Inflammatory macrophage (primary cell): ENCODE measurements at places on chromosomes 7 and 10.

GRCh38 chr10:4683137-4683536, 142.9 kb upstream of the AKR1E2 start:
- DNase-seq, result no peak

DNA sequence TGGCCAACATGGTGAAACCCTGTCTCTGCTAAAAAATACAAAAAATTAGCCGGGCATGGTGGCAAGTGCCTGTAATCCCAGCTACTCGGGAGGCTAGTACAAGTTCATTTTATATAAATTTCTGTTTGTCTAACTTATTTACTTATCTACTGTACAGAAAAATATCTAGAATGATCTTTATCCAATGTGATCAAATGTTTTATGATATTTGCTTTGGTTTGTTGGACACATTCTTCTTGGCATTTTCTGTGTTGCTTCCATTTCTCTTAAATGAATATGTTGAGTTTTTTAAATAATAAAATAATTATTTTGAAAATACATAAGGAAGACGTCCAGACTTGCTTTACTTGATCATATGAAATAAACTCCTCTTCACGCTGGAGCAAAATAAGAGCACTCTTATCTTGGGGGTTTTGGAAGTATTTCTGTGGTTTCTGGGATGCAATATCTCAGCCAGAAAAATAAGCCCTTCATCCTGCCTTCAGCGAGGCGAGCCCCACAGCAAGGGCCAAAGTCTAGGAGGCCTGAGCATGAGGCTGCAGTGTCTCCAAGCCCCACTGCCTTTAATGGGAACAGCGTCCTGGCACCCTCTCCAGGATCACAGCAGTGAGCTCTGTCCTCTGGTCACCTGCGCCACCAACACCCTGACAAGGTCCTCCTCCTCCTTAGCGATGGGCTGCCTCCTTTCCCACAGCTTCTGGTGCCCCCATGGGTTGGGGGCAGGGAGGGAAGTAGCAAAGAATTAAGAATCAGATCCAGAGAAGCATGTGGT, 480.2 kb downstream of the KCNMA1 start:
- DNase-seq, result no peak

- peak; percentile 81 for DNase-seq
Observed at GRCh38 chr10:3781468-3782145, 3.4 kb downstream of the KLF6 start.

GRCh38 chr10:29811751-29812427, 177.1 kb upstream of the SVIL start:
- DNase-seq, result no peak

DNA sequence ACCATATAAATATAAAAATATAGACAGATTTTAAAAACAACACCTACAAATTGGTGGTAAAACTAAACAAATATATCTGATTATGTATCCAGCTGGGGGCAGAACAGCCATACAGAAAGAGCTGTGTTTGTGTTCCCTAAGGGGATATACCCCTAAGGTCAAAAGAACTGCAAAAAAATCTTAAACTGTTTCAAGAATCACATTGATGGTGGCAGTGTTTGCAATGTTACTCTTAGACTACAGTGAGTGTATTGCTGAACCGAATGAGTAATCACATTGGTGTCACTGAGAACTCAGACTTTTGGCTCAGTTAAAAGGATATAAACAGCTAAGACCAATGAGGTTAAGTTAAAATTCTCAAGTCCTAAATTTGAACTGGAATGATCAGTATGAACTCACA, 27.1 kb upstream of the PTPRN2 start:
- DNase-seq, result no peak

- DNase-seq, result no peak
Observed at GRCh38 chr7:24723178-24723530, 34.1 kb downstream of the GSDME start.

DNA sequence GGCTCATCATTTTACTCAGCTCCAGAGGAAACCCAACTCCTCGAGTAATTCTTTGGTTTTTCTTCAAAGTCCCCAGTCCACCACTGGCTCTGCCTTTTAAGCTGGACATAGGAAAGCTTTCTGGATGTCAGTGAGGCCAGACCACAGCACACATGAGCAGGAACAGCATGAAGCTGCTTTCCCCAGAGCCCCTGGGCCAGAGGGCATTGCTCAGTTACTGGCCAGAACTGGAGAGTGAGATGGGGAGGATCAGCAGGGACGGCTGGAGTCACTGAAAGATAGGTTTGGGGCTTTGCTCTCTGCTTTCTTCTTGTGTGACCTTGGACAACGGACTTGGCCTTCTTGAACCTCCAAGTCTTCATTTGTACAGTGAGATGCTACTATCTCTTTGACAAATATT, 43.1 kb downstream of the PARP12 start:
- no peak for DNase-seq

- no peak for DNase-seq
Observed at GRCh38 chr10:31656851-31657433, 271.7 kb downstream of the ARHGAP12 start.

- DNase-seq, result no peak
Observed at GRCh38 chr7:95219721-95220120, 104.6 kb downstream of the PON1 start.

GRCh38 chr7:74454021-74454924, 567 bp downstream of the GTF2IRD1 start:
- DNase-seq, result peak; percentile 13

DNA sequence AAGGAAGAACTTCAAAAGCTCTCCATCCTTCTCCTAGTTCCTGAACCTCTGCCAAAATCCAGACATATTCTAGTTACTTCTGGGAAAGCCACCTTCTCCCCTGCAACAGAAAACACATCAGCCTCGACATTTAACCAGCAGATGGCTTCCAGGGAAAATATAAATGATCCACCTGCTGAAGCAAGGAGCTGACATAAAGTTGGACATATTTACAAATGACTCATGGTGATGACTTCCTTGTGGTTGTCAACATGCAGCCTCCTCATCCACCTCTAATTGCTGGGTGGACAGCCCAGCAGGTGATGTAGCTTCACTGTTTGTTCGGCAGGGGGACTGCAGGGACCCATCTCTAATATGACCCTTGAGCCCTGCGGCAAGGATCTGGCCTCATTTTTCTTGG, 266.0 kb downstream of the C7orf25 start:
- no peak for DNase-seq

DNA sequence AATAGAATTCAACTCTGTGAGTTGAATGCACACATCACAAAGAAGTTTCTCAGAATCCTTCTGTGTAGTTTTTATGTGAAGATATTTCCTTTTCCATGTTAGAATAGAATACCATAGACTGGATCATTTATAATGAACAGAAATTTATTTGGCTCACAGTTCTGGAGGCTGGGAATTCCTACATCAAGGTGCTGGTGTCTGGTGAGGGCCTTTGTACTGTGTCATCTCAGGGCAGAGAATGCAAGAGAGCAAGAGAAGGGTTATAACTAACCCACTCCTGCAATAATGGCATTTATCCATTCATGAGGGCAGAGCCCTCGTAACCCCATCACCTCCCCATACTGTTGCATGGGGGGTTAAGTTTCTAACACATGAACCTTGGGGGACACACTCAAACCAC, 18.4 kb upstream of the DIP2C start:
- no peak for DNase-seq

DNA sequence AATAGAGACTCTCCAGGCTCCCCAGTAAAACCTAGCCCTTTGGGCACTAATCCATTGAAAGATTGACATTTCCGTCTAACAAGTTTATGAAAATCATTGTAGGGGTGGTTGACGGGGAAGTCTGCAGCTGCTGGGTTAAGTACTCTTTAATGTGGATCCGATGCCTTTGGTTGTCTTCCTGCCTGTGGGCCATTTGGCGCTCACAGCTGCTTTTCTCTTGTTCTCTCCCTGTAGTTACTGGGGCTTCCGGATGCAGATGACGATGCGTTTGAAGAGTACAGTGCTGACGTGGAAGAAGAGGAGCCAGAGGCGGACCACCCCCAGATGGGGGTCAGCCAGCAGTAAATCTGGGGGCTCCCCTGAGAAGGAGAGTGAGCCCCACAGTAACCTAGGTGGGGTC, 22.4 kb downstream of the MTURN start:
- DNase-seq, result no peak

DNA sequence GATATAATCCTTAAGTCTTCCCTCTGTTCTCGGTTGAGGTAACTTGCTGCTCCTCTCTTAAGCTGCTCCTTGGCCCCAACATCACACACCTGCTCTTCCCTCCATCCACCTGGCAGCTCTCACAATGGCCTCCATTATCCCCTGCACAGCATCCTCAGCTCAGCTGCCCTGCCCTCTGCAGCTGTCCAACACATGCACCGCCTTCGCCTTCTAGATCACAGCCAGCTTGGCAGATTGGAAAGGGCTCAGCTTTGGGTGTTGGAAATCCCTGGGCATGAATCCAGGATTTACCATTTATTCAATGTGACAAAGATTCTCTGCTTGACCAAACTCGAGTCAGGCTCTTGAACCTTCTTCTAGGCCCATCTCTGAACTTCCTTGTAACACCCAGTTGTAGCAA, 20.6 kb downstream of the RGR start:
- DNase-seq, result no peak

DNA sequence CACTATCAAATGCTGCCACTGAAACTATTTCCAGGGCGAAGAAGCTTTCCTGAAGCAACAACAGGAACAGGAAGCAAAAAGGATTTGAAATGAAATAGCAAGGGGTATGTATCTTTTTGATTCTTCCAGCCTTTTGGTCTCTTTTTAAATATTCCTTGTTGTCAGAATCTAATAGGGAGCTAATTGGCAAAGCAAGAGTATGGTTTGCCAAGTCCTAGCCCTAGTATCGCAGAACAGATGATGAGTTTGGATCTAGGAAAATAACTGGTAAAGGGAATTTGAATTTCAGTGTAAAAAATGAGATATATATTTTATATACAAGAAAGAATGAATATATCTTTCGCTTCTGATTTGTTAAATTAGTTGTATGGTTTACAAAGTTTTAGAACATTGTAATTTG, 252.5 kb downstream of the ANKRD7 start:
- DNase-seq, result no peak

DNA sequence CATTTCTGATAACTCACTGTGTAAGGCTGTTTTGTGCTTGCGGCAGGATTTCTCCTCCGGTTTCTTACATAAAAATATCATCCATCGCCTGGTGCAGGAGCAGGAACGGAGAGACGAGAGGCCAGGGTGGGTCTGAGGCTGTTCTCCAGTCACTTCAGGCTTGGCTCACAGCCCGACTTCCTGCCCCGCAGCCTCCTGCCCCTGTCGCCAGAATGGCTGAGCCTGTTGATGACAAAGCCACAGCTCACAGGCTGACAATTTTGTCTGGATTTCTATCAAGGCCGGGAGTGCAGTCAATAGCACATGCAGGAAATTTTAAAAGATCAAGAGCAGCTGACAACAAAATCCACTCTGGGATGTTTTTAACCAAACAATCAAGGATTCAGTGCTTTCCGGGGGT, 229.7 kb upstream of the ZNF32 start:
- DNase-seq, result no peak

DNA sequence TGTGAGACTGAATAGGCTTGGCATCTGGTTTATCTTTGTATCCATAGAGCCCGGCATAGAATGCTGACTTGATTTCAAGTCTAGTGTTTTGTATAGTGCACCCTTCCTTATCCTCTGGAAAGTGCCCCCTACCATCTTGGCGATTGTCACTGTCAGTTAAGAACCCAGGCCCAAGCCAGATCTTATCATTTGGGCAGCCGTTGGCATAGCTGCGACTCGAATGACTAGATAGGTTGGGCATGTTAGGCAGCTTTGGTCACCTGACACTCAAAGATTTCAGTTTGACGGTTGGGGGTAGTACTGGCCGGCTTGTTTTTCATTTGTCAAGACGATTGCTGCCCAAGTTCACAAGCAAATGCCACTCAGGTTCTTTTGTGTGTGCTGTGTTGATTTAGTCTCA, 6.6 kb downstream of the NIPSNAP2 start:
- DNase-seq, result no peak

- no peak for DNase-seq
Observed at GRCh38 chr7:6153646-6154541, 118.5 kb downstream of the CYTH3 start.

DNA sequence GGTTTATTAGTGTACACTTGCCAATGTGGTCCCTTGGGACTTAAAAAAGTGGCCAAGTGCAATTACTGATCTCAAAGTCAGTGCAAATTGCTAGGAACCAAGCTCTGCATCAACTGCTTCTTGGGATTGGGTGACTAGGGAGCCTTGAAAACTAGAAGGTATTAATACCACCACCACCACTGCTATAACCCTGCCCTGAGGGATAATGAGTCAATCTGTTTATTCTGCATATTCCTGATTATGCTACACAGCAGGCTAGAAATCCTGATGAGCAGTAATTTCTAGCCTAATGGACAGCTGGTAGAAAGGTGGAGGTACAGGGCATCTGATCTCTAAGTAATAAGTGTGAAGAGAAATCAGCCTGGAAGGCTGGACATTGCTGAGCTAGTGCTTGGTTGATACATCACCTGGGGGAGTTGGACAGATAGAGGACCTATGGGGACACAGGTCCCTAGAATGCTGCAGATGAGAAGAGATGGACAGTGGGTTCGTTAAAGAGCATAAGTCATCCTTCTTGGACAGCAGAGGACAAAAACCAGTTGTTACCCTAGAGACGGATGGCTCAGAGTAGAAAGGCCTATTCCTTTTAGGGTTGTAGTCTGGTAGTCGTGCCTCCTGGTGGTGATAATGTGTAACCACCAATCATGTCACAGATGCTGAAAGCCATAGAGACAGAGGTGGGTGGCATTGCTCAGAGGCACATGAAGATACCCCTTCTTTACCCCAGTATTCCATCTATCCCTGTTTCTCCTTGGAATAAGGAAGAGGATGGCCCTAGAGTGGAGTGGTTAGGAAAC, 554.8 kb downstream of the SORCS1 start:
- DNase-seq, result no peak
